Activated CD8-positive, alpha-beta memory T cell treated with anti-CD3 and anti-CD28 coated beads, Interleukin-2, amount 50 U/mL, for 4 hours (primary cell): ENCODE measurements at places on chromosomes 2 and 18.

GRCh38 chr18:49135877-49136276 lies 185.1 kb upstream of the SMAD7 start:
- no peak for DNase-seq

GRCh38 chr2:13666582-13667414 lies 950.1 kb downstream of the TRIB2 start:
- no peak for DNase-seq

GRCh38 chr2:96148410-96149217 lies 3.4 kb upstream of the DUSP2 start:
- peak; percentile 99 for DNase-seq

DNA sequence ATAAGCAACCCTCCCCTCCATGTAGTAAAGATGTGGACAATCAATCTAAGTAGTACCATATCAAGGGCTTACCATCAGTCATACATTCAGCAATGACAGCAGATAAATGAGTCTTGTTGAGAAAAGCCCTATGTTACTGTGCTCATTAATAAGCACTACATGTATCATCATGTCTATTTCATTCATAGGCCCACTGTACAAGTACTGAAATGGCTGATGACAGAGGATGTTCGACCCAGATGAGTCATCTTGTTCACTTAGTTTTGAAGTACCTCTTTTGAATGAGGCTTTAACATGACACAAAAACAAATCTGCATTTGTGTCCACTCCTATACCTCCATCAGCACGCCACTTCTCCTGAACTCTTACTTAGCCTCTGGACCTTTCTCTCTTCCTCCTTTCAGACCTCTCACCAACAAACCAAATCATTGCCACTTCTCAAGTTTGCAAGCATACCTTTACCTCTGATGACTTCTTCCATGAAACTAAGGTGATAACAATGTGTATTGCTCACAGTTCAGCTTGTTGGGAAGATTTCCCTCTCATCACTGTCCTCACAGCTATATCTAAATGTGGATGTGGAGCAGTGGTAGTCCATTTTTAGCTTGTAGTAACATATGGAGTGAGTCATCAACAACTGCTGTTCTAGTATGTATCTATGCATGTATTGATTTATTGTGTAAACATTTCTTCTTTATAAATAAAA lies 921.0 kb upstream of the SLC39A10 start:
- no peak for DNase-seq

- DNase-seq = no peak
Measured at GRCh38 chr18:65423776-65424175, 327.0 kb upstream of the CDH7 start.

DNA sequence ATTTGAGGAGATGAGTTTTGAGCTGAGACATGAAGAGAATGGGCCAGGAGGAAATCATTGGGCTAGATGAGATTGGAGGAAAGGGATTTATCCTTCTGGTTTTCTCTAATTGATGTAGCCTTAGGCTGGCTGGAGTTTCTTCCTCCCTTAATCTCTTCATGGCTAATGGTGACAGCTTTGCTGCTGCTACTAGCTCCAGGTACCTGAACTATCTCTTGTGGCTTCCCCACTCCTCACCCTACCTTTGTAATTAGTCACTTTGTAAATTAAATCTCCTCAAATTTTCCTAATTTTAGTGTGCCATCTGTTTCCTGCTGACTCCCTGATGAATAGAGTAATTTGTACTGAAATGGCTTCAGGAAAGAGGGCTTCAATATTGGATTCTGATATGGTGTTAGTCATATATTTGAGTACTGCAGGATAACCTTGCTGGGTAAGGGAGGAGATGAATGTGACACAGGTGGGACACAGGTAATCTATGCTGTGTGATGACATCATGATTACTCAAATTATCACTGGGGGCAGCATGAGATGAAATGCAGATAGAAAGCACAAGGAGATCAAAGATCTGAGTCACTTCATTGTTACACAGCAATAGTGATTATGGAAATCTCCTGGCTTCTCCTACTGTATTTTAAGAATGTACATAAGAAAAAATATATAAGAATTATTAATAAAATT lies 1134.1 kb upstream of the DDX18 start:
- no peak for DNase-seq

DNA sequence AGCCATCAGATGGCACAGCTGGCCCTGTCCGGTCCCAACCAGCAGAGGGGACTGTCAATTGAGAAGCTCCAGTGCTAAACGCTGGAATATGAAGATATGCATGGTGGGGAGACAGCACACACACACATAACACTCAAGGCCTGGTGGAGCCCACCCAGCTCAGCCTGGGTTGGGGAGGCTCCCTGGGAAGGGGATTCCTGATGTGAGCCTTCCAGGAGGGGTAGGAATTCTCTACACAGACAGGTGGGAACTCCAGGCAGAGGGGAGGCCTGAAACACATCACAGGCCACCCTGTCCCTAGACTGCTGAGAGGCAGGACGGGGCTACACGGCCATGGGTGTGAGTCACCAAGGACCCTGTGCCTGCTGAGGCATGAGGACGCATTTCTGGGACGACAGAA lies 49.4 kb upstream of the SH3RF3 start:
- DNase-seq = no peak

DNA sequence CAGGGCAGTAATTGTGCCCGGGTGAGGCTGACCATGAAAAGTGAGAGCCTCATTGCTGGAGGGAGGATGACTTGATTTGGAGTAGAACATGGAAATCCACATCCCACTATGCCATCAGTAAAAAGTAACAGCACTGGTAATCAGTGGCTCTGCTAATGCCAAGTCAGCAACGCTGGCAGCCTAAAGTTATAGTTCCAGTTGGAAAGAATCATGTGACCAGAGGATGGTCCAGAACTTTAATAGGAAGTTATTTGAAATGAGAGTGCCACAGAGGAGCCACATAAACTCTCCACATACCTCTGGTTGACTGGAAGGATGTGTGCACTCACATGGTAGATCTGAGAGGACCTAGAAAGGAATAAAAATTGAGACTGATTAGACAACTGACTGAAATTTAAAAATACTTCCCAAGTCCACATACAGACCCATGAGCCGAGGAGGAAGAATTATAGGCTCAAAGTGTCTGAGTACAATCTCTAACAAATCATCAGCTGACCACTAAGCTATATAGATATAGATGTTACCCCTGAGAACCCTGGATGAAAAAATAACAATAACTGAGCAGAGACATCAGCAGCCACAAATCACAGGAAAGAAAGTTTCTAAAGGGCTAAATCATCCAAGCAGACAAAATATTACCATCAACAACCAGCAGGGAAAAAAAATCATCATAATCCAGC lies 346.8 kb downstream of the STK39 start:
- no peak for DNase-seq

- DNase-seq = no peak
Measured at GRCh38 chr2:54575379-54575888, 119.3 kb downstream of the SPTBN1 start.

DNA sequence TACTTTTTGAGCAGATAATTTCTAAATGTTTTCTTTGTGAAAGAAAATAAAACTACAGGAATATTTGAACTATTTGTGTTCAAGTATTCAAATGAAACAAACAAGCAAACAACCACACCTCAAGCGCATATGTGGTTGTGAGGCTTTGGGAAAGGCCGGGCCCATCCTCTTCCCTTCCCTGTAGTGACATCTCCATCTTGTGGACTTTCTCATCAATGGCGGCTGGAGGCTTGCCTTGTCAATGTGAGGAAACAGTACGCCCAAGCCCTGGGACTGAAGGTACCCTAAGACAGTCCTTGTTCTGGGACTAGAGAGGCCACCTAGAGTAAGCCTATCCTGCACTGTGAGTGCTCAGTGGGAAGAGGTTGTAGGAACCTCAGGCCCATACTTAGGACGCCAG lies 166.8 kb downstream of the TPGS2 start:
- DNase-seq = no peak

DNA sequence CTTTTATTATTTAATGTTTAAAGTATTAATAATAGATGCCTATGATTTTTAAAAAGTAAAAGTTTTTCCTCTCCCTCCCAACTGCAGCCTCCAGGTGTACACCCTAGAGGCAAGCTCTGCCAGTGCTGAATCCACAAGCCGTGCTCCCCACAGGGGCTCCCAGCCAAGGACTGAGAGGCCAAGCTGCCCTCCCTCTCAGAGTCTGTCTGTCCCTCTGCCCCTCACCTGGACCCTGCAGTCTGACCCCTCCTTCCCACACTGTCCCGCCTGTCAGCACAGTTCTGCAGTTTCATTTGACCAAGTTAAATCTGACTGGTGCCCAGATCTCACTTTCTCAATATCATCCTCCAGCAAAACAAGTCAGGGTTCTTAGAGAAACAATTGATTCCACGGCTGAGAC lies 14.8 kb upstream of the PROC start:
- DNase-seq = no peak

DNA sequence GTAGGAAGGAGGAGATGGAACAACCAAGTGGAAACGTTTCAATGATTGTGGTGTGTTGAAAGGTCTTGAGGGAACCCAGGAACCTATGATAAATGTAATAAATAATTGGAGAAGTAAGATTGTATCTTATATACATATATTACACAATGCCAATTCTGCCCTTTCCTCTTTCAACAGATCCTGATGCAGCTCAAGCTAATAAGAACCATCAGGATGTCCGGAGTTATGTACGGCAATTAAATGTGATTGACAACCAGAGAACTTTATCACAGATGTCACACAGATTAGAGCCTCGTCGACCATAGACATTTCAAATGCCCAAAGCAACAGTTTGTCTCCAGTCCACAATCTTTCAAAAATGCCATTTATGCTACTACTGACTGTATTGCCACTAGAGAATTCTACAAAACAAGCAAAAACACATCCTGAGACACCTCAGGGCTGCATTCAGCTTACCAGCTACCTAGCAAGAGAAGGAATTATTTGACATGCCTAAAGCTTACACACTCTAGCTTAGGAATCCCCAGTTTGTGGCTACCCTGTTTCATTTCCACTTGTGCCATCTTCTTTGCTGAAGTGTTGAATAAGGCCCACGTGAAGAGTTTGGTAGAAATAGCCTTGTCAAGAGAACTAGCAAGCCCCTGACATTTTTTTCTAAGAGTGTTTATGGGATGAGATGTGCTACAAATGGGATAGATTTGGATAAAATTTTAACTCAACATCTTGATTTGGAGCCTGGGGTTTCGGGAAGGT lies 24.0 kb upstream of the MAP3K20 start:
- no peak for DNase-seq

DNA sequence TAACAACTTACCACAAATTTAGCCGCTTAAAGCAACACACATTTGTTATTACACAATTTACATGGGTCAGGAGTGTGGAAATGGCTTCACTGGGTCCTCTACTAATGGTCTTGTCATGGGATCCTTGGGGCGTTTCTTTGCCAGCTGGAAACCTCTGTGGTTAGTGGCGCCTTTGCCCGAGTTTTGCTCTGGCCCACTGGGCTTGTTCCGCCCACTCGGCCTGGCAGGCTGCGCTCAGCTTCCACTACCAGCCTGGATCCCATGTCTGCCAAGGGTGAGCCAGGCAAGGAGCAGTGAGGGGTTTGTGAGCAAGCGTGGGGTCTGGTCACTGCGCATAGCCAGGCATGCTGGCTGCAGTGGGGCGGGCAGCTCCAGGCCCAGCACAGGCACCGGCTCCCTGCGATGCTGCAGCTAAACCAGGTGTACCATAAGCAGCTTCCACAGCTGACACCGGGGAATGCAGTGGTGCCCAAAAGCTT lies 16.2 kb upstream of the MBD2 start:
- no peak for DNase-seq

- DNase-seq = no peak
Measured at GRCh38 chr18:37578886-37579513, 13.4 kb upstream of the CELF4 start.

DNA sequence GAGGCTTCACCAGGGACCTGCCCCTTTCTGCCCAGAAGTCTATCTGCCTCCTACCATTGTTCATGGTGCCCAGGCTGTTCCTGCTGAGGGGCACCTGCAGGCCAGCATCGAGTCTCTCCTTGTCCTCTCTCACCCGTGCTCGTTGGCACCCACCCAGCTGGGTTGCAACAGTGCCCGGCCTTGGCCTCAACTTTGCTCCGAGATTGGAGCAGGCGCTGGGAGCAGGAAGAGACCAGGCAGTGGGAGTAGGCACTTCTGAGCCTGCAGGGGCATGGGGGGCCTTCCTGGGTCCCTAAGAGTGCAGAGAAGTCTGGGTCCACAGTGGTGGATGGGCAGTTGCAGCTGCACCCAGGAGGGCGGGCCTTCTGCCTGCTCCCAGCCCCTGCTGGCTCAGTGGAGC lies 75.6 kb downstream of the NCOA1 start:
- no peak for DNase-seq

GRCh38 chr2:102032368-102033030 lies 40.7 kb downstream of the IL1R2 start:
- DNase-seq = no peak

DNA sequence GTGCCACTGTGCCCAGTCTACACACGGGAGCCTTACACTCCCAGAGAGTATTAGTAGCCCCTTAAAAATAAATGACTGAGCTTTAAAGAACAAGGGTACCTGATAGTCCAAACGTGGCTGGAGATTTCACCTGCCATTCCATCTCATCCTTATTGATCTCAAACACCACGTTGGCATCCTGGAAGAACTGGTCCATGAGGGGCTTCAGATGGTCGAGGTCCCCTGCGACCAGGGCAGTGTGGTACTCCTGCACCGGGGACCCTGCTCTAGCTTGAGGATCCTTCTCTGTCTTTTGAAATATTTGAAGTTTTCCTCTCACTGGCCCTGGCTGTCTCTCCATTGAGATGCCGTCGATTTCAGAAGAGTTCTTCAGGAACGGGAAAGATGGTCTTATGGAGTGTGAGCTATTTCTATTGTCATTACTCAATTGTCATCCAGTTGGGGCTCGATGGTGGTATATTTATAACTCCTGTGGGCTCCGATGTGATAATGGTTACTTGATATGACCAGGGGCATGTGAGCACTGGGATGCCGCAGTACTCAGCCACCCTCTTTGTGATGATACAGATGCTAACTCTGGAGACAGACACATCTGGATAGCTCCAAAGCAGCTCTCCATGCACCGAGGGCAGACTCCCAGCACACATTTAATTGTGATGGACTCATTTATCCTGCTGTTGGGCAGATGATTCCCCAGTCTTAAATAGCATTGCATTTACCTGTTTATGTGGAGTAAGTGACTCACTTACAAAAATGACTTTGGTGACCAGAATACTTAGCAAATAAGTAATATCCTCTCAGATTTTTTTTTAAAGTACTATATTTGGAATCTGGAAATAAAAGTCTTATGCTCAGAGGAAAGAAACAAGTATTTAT lies 22.8 kb downstream of the ASB18 start:
- DNase-seq = no peak

- no peak for DNase-seq
Measured at GRCh38 chr18:31301201-31301655, 16.7 kb upstream of the DSG1 start.

- DNase-seq = no peak
Measured at GRCh38 chr18:13623871-13624270, 102.5 kb downstream of the FAM210A start.

- DNase-seq = no peak
Measured at GRCh38 chr2:46025081-46025480, 272.1 kb upstream of the EPAS1 start.
